HFFc6 (cell line): ENCODE measurements at places on chromosomes 3 and 15.

GRCh38 chr3:196044513-196044912 lies 37.4 kb downstream of the TFRC start:
- no peak for DNase-seq

DNA sequence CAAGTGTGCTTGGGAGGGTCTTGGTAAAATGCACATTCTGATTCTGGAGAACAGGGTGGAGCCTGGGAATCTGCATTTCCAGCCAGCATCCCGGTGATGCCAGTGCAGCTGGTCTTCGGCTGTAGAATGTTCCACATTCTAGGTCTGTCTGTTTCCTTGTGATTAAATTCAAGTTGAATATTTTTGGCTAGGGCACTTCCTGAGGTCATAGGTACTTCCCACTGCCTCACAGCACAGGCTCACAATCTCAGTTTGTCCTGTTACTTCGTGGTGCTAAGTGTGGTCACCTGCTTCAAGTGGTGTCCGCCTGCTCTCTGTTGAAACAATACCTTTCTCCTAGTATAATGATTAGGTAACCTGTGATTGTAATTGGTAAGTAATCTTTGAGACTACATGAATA lies 40.1 kb downstream of the FLNB start:
- no peak for DNase-seq

DNA sequence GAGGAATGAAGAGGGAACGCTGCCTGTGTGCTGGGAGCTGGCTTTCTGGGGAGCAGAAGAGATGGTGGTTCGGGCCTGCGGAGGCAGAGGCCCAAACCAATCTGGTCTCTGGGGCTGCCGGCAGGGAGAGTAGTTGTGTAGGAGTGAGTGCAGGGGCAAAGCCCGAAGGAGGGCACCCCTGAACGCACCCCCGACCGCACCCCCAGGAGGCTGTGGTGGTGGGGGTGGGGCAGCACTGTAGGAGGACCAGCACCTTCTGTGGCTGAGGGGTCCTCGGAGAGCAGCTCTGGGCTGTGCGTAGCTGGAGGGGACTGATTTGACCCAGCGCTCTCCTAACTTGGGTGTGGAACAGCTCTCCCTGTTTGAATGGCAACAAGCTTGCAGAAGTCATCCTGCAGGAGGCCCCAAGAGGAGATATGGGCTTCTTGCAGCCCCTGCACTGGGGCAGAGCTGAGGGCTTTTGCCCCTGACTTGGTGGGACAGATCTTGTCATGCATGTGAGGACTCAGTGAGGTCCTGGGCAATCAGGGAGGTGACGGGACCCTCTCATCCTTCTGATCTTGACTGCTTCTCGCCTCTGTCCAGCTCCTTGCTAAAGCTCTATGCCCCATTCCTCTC lies 26.1 kb downstream of the C15orf39 start:
- no peak for DNase-seq

GRCh38 chr15:68275165-68275746 lies 2.3 kb upstream of the FEM1B start:
- DNase-seq = no peak

GRCh38 chr3:64104691-64105111 lies 81.4 kb upstream of the PSMD6 start:
- peak; percentile 63 for DNase-seq

GRCh38 chr3:32336113-32336498 lies 55.5 kb upstream of the CMTM7 start:
- DNase-seq = no peak

DNA sequence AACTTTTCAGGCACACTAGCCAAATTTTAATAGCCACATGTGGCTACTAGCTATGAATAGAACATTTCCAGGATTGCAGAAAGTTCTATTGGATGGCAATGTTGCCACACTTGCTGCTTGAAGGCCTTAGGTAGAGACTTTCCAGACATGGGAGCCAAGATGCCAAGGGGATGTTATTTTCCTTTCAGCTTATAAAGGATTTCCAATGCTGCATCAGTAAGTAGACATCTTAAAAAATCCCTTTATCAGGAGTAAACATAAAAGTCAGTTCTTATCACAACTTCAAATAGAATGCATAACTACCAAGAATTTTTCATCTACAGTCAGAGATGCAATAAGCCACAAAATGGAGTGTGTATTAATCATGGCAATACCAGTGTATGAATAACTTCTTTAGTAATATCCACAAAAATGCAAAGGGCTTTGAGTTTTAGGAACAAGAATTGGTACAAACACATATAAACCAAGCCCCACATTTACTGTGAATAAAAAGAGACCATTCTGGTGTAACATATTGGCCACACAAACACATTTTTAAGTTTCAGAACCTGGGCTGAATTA lies 457.1 kb upstream of the ADAMTS9 start:
- no peak for DNase-seq

DNA sequence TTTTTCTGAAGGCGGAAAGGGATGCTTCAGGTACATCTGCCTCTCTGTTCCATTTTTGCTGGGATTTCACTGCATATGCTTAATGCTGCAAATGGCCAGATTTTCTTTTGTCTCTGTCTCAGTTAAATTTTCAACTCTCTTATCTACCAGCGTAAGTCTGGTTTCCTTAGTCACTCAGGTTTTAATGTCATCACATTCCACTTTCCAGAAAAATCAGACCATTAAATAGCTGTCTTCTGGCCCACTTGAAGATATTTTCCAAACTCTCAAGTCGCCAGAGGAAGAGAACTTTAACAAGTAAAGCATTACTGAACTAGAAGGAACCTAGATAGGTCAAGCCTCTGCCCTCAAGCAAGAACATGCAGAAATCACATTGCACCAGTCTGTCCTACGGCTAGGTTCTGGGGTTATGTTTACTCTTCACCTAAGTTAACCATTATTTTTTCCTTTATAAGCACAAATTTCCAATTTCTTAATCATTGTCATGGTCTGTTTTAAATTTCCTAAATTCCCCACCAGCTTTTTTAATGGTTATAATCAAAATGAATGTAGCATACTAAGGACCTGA lies 26.5 kb downstream of the AVEN start:
- DNase-seq = no peak

GRCh38 chr3:65526656-65527055 lies 512.1 kb downstream of the MAGI1 start:
- DNase-seq = no peak
